ENCODE measurements at places on chromosomes 6 and 20.

DNA sequence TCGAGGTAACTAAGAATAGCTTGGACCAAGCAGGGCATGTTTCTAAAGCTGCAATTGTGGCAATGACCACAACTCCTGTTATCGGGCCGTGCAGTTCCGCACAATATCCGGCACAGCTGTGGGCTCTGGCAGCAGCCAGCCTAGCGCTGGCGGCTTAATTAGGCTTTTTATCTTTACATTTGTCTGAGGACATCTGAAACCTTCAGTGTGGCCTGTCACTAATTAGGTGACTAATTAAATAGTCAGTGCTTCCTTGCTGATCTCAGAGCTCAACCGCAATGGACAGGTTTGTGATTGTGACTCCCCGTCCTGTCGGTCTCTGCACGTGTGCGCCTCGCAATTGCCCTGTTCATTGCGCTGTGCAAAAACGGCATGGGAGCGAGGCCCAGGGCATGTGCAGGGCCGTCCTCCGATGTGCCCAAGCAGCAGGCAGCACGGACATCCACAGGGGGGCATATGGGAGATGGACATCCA lies 134.8 kb upstream of the INSM1 start:
- no peak for DNase-seq

GRCh38 chr6:99446076-99446475 lies 21.0 kb upstream of the PNISR start:
- DNase-seq, result no peak

- no peak for DNase-seq
Observed at GRCh38 chr6:12767016-12767415, 50.4 kb downstream of the PHACTR1 start.

- no peak for DNase-seq
Observed at GRCh38 chr6:46199387-46199786, 28.6 kb upstream of the ENPP5 start.

- DNase-seq, result no peak
Observed at GRCh38 chr6:106135911-106136571, 49.9 kb downstream of the PRDM1 start.

Measured in activated CD4-positive, alpha-beta T cell treated with anti-CD3 and anti-CD28 coated beads, Interleukin-2, amount 50 U/mL, for 24 hours (primary cell).